Right lung (tissue), 10 donors: ENCODE measurements at places on chromosomes 6 and 20. TPM values are rescaled to one million over a fixed set of nuclear protein-coding genes. Genes with fewer than 3 reads are reported as not detected.

TMC2 gene
- 0.35 TPM for polyA plus RNA-seq

GRCh38 chr20:51366155-51366886, 176.2 kb downstream of the NFATC2 start:
- DNase-seq = no peak

GRCh38 chr6:568954-569523, 87.9 kb downstream of the HUS1B start:
- DNase-seq = no peak

NHSL1 gene
- polyA plus RNA-seq = 89.0 TPM

SIRPB2 gene
- polyA plus RNA-seq = 3.0 TPM

GRCh38 chr6:95723638-95724037, 146.3 kb downstream of the MANEA start:
- DNase-seq = no peak

- no peak for DNase-seq
These were observed 189.7 kb downstream of the PACRG start for GRCh38 chr6:162917506-162917905.

CLPSL2 gene
- not detected for polyA plus RNA-seq

TREML2 gene
- polyA plus RNA-seq = 0.17 TPM

ZNF165 gene
- polyA plus RNA-seq = 3.3 TPM

DNA sequence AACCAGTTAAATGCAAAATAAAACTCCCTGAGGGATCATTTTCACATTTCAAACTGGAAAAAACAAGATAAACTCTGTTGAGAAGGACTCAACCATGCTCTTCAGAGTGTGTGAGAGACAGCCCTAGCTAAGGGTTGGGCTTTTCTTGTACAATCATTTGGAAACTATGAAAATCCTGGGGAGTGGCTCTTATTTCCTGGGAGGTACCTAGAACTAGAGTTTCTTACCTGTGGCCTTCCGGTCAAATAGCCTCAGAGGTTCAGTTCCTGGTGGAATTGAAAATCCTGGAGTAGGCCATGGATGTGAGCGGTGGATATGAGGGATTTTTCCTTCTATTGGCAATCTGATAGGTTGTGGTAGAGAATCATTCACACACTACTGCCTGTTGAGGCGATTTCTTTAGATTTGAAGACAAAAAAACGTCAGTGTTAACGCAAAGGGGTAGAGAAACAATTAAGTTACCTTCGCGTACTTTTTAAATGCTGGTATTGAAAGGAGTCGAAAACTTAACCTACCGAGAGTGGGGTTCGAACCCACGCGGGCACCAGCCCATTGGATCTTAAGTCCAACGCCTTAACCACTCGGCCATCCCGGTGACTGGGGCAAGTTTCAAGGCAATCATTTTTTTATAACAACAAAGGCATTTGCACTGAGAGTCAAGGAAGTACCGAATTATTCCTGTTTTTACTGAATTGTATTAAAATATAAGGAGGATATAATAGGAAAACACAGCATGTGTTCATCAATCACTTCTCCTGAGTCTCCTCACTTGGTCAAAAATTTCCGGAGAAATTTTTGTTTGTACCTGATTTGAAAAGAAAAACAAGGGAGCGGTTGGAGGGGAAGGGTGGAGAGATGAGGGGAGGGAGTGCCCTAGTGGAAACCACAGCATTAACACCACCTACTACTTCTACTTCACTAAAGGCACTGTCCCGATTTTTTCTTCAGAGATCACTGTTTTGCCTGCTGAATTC, 191.3 kb downstream of the OR2B2 start:
- no peak for DNase-seq

LST1 gene
- 5.6 TPM for polyA plus RNA-seq

GRCh38 chr6:48471326-48471725, 360.3 kb upstream of the PTCHD4 start:
- DNase-seq = no peak

DNA sequence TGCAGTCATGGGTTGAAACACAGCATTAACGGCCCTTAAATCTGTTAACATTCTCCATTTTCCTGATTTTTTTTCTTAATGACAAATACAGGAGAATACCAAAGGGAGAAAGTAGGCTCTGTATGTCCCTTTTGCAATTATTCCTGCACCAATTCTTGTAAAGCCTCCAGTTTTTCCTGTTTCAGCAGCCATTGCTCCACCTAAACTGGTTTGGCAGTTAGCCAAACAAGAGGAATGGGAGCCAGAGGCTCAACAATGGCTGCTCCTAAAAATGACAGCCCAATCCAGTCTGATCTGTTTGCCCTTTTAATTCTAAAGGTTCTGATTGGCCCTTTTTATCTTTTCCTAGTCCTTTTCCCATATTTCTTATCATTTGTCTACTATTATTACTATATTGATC, 284.2 kb upstream of the SGK1 start:
- DNase-seq = no peak

- no peak for DNase-seq
These were observed 106.5 kb downstream of the LY86 start for GRCh38 chr6:6694825-6695624.

DNA sequence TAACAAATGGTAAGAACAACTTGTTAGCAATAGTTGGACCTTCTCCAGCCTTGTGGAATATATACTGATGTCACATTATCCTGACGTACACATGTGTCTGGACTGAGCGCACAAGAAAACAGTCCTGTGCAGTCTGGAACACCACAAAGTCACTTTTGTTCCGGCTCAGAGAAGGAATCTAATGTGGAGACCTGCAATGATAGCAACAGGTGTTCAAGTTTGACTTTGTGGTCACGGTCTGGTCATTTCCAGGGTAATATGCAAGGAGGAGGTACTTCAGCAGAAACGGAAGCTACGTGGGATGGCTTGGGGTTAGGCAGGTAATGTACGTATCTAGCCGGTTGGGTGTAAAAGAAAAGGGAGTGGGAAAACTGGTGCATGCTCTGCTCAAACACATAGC, 687.2 kb upstream of the AGPAT4 start:
- DNase-seq = no peak

- DNase-seq = no peak
These were observed 123.6 kb upstream of the SHLD1 start for GRCh38 chr20:5626603-5627002.

- no peak for DNase-seq
These were observed 54.7 kb upstream of the NXT1 start for GRCh38 chr20:23295934-23296333.
